NCI-H524 treated with DMSO at 0.1 percent for 48 hours (cell line): ENCODE measurements at places on chromosomes 4 and X.

DNA sequence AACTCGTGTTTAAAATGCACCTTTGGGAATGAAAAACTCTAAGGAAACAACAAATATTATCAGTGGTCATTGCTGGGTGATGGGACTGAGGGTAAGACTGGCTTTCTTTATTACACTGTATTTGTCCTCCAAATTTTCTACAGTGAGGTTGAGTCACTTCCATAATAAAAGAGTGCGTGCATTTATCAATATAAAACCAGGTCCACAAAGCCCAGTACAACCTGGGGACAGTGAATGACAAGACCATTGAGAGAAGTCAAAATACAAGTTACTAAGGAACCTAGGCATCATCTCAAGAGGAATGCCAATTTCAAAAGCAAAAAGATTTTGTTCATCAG, 76.4 kb downstream of the MAGED4 start:
- DNase-seq, result no peak

- DNase-seq, result no peak
These were observed 54.4 kb upstream of the KLF3 start for GRCh38 chr4:38609614-38610013.

DNA sequence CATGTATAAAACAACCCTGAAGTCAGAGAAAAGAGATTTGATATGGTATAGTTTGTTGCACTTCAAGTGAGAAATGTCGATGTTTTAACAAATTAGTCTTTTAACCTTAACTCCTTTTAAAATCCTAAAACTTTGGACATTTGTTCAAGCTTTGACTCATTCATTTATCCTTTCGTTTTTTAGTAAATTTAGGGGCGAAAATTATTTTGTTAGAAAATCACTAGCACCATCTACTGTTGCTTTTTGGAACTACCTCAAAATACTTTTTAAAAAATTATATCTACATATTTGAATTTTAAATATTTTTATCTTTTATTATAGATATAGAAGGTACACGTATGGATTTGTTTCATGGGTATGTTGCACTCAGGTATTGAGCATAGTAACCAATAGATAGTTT, 165.1 kb upstream of the POF1B start:
- no peak for DNase-seq

GRCh38 chr4:13355111-13355880, 128.8 kb downstream of the RAB28 start:
- no peak for DNase-seq

DNA sequence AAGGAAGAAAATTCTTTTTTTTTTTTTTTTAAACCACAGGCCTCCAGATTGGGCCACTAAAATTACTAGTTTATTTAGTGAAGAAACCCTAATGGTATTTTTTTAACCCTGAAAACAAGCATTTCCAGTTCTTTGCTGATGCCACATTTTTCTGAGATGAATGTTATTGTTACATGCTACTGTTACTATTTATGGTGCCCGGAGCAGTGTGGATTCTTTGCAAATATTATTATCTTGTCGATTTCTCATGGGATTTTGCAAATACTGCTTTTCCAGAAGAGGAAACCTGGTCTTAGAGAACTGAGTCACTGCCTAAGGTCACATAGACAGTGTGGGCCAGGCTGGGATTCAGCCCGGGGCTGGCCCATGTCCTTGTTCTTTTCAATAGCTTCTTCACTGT, 8.7 kb upstream of the ALAS2 start:
- DNase-seq, result no peak

- DNase-seq, result no peak
These were observed at the start of gene DNASE1L1 for GRCh38 chrX:154409222-154409871. Gene DNASE1L1 (minus strand): TSS chrX:154409254. CDS start chrX:154405568, 3,686 bp downstream.

GRCh38 chrX:129634541-129634940, 20.2 kb downstream of the APLN start:
- no peak for DNase-seq

GRCh38 chr4:157896726-157897125, 276.1 kb downstream of the GASK1B start:
- DNase-seq, result no peak

DNA sequence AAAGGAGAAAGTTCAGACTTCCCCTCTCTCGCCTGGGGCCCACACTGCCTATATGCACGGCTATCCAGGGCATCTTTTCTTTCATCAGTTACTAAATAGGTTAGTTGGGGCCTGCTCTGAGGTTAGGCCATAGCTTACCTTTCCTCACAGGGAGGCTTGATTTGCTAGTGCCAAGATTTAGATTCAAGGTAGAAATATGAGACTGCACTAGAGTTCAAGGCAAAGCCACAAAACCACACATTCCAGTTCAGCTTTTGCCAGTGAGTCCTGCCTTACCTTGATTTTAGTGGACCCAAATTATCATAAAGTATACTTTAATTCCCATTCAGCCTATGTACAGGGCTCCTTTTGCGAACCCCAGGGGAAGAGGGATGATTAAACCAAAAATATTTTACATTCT, 762.8 kb downstream of the PDHA2 start:
- no peak for DNase-seq

GRCh38 chrX:1334854-1335253, 1.7 kb upstream of the IL3RA start:
- DNase-seq, result no peak

GRCh38 chr4:140149846-140150635, 3.9 kb downstream of the MAML3 start:
- no peak for DNase-seq

DNA sequence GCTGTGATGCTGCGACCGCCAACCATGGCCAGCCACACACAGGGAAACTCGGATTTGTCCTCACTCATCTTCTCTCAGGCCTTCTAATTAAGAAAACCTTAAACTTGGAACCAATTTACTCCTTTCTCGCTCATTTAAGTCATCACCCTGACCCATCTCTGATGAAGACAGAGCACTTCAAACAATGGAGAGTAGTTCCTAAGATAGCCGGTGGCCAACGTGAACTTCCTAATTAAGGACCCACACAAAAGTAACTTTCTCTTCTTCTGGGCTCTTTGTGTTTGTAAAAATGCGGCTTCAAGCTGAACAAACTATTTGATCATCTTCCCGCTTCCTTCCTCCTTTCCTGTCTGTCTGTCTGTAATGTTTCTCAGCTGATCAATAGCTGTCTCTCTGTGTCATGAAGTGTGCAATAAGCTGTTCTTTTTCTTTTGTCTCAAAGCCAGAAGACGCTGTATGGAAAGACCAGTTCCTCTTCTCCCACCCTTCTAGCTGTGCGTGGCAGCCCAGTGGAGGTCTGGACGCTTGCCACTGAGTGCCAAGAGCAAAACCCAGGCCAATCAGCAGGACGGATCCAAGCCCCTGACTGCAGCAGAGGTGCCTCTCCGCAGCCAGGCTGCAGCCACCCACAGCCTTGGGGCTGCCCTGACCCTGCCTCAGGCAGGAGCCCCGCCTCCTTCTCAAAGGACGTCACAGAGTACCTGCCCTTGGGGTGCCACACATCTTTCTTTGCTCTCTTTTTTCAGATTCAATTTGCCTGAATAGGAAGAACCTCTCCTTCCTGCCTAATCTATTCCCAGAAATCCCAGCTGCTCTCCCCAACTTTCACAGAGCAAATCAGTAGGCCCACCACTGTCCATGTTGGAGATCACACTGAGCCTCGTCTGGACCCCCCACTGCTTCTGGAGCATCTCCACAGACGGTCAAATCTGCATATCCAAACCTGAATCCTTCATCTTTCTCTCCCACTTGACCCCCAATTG, 59.3 kb downstream of the MAML3 start:
- DNase-seq, result no peak

GRCh38 chr4:107666134-107666533, 53.9 kb downstream of the PAPSS1 start:
- DNase-seq, result no peak

DNA sequence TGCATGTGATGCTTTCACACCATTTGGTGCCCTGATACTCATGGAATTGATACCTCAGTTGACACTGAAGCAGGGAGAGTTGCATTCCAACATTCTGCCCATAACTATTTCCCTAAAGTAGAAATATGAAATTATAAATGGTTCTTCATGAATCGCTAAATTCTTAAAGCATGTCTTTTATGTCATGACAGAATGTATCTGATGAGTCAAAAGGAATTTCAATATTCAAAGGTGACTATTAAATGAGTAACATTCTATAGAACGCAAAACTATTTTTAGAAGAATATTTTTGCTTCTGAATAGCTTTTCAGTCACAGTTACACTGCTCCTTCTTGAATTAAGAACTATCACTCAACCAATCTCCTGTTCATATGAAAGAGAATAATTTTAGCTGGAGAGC, 152.8 kb downstream of the ADGRA3 start:
- DNase-seq, result no peak

- no peak for DNase-seq
These were observed 464.6 kb downstream of the PCDH18 start for GRCh38 chr4:137067735-137068134.

DNA sequence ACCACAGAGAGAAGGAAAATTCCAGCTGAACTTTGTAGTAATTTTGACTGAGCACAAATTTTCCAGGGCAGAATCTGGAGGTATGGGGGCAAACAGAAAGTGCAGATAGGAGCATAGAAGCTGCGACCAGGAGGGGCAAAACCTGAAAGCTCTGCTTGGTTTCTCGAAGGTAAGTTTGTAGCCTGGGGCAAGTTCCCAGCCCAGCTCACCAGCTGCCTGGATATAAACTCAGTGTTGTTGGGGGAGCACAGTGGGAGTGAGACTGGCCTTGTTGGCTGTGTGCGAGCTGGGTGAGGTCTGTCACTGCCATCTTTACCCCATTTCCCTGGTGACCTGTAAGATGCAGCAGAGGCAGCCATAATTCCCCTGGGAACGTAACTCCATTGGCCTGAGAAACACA, 213.5 kb upstream of the POF1B start:
- no peak for DNase-seq

GRCh38 chr4:152663203-152664066, 16.4 kb downstream of the TMEM154 start:
- no peak for DNase-seq

- DNase-seq, result no peak
These were observed 60.2 kb upstream of the CLDN34 start for GRCh38 chrX:9906919-9907318.

- DNase-seq, result no peak
These were observed 149.8 kb downstream of the SPCS3 start for GRCh38 chr4:176469546-176469945.

DNA sequence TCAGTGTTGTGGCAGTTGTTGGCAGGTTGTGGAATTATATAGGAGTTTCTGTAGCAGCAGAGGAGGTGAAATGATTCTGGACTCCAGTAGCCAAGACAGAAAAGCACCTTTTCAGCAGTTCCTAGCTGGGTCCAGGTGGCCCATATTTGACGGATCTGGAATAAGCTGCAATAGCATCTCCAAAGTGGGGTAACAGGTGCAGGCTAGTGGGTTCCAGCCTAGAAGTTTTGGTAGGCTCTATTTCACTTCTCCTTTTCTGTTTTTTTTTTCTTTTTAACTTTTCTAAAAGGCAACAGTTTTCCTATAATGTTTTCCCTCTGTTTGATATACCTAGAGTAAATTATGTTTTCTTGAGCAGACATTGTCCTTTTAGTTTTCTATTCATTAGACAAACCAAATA, 392.5 kb downstream of the C4orf33 start:
- no peak for DNase-seq

DNA sequence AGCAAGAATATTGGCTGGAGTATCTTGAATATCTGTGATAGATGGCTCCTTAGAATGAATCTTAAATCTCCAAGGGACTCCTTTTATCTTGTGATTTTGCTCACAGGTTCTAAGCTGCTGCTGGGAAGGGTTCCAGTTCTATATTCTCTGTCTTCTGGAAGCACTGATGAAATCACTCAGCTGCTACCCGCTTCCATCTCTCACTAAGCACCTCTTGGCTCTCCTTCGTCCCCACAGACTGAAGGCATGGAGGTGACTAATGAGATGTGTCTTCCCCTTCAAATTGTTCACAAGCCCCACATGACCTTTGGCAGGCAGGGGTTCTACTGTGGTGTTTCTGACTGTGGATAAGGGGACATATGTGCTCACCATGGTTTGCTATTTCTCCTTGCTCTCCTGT, 75.9 kb downstream of the C4orf51 start:
- DNase-seq, result no peak

DNA sequence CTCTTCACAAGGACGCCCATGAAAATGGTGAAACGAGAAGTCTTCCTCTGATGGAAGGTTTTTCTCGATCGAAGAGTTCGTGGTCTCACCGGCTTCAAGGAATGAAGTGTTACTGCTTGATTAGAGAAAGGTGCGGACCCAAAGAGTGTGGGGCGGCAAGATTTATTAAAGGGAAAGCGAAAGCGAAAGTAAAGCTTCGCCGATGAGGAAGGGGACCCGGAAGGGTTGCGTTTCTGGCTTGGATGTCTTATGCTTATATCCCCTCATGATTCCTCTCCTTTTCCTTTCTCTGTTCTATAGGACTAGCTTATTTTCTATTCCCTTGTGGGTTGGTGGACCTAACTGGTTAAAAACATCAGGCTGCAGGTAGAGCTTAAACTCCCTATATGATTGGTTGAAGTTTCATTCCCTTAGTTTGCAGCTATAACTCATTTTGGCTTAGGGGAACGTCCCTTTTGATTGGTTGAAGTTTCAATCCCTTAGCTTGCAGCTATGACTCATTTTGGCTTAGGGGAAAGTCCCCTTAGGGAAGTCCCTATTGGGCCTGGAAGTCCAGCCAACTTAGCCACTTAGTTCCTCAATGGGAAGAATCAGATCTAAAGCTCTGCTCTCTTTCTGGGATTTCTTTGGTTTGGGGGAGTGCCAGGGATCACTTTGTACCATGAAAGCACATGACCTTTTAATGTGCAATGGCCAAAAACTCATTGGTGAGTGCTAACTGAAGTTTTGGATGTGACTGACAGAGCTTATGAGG, 1025.0 kb upstream of the PCDH10 start:
- DNase-seq, result no peak

DNA sequence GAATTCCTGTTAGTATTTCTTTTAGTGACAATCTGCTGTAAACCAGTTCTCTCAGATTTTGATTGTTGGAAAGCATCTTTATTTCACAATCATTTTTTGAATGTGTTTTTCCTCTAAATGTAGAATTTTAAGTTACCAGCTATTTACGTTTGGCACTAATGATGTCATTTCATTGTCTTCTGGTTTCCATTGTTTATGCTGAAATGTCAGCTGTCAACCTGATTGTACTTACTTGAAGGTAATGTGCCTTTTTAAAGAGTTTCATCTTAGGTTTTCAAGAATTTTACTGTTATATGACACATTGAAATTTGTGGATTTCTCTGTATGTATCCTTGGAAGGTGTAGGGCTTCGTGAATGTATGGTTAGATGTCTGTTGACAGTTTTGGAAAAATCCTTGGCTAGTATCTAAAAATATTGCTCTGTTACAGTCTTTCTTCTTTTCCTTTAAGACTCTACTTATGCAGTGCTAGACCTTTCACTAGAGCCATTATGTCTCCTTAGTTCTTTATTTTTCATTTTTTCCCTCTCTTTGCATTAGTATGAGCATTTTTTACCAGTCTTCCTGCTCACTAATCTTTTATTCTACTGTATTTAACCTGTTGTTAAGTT, 30.4 kb downstream of the SMAD1 start:
- no peak for DNase-seq

DNA sequence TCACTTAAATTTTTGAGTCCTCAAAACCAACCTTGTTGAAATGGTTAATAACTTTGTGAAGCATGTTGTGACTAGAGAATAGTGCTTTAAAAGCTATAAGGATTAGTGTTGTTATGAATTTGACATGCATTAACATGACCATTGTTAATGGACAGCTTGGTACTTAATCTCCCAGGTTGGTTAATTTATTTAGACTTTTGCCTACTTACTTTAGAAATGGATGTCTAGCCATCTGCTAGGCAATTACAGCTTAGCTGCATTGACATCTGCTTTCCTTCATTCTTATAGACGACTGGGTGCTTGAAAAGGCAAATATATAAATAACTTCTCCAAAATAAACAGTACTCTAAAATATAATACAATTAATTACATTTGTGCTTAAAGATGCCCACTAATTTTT, 368.0 kb downstream of the CCSER1 start:
- DNase-seq, result peak; percentile 78

GRCh38 chrX:123155327-123155726, 28.8 kb upstream of the GRIA3 start:
- DNase-seq, result no peak
